ENCODE measurements at places on chromosomes 5 and 9.

GRCh38 chr5:64727150-64727549, 36.8 kb downstream of the SHISAL2B start:
- DNase-seq, result no peak

DNA sequence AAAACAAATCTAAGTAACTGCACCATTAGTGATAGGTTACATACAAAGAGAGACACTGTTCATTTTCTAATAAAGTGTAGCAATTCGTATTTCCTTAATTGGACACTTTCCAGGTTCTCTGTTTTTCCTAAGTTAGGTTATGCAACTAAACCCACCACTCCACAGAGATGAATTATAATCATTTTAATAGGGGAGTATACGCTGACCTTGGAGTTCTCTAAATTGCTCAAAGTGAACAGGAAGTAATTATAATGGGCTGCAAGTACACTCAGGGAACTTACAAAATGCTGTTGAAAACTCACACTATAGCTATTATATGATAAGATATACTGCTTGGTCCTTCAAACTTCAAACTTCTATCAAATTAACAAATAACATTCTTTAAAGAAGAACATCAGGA, 18.2 kb upstream of the ADCY2 start:
- no peak for DNase-seq

DNA sequence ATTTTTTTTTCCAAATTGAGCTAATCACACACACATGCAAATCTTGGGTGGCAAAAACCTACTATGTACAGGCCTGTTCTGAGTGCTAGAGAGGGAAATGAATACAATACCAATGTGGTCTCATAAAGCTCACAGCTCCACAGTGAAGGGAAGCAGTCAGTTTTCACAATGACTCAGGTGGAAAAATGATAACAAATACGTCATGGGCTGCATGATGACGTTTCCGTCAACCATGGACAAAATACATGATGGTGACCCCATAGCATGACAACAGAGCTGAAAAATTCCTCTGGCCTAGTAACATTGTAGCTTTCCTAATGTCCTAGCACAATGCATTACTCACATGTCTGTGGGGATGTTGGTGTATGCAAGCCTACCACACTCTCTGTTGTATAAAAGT, 252.5 kb downstream of the TRIM32 start:
- DNase-seq, result no peak

DNA sequence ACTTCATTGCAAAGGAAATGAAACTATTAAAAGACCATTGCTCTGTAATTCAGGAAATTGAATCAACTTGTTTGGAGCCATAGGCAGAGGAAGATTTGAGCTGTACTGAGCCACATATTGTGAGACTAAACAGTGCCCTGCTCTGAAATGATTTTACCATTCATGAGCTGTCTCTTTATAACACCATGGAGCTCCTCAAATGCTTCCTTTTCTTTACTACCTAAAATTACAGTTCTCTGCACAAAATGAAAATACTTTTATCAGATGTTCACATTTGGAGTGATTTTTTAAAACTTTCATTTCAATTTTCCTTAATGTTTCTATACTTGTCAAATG, 97.9 kb downstream of the NLN start:
- DNase-seq, result no peak

DNA sequence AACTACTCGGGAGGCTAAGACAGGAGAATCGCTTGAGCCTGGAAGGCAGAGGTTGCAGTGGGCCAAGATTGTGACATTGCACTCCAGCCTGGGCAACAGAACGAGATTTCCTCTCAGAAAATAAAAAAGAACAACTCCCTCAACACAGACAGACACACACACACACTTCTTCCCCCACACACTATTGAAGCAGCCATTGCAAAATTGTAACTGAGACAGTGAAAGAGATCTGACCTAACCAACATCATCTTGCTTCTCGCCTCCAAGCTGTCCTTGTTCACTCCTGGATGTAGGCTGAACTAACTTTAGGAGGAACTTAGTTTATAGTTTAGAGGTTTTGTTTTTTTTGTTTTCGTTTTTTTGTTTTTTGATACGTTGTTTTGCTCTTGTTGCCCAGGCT, 13.0 kb upstream of the PLIN2 start:
- no peak for DNase-seq

GRCh38 chr9:98317134-98317857, 61.8 kb upstream of the TBC1D2 start:
- no peak for DNase-seq

- DNase-seq, result no peak
Measured at GRCh38 chr5:96940586-96940985, 4.7 kb downstream of the LNPEP start.

DNA sequence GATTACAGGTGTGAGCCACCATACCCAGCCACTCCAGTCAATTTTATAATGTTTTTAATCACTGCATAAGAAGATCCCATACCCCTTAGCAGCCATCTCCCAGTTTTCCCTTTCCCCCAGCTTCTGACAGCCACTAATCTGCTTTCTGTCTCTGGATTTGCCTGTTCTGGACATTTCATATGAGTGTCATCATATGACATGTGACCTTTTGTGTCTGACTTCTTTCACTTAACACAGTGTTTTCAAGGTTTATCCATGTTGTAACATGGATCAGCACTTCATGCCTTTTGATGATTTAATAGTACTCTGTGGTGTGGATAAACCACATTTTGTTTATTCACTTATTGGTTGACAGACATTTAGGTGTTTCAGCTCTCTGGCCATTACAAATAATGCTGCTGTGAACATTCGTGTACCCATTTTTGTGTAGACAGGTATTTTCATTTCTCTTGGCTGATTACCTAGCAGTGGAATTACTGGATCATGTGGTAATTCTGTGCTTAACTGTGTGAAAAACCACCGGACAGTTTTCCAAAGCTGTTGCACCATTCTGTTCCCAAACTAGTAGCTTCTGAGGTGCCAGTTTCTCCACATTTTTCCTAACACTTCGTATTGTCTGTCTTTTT, 8.6 kb downstream of the SUSD3 start:
- no peak for DNase-seq

GRCh38 chr9:130660683-130661450, 3.5 kb upstream of the PRDM12 start:
- DNase-seq, result no peak

- DNase-seq, result no peak
Measured at GRCh38 chr5:35822511-35822910, 34.2 kb upstream of the IL7R start.

- no peak for DNase-seq
Measured at GRCh38 chr5:9288234-9288633, 257.6 kb downstream of the SEMA5A start.

DNA sequence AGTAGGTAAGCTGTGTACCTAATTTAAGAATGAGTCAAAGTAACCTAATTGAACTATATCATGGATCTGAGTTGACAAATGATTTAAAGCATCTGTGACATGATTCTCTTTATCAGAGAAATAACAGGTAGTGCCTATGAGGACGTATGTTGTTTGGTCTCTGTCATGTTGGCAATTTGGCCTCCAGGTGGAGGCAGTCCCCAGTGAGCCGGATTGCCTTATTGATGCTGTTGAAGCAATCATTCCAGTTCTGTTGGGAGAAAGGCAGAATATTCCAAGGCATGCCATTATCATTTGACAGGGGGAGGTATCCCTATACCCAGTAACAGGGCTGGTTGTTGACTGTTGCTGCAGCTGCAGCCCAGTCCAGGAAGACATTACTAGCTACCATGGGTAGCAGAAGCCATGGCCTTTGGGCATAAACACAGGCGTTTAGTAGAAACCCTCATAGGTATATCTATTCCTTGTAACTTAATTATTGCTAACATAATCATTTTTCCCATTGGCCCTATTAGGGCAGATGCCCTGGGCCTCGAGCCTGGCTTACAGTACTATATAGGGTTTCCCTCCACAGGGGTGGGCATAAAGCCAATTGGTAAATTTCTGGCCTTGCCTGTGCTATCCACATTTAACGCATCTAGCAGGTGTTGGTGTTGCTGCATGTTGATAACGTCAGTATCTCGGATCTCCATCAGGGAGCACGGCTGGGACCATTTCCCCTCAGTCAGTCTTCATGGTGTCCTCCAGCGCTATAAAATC, 12.2 kb upstream of the SLC22A4 start:
- no peak for DNase-seq

- no peak for DNase-seq
Measured at GRCh38 chr9:101562966-101563365, 29.3 kb downstream of the RNF20 start.

- peak; percentile 70 for DNase-seq
Measured at GRCh38 chr9:125513668-125514413, 193.2 kb downstream of the MAPKAP1 start.

DNA sequence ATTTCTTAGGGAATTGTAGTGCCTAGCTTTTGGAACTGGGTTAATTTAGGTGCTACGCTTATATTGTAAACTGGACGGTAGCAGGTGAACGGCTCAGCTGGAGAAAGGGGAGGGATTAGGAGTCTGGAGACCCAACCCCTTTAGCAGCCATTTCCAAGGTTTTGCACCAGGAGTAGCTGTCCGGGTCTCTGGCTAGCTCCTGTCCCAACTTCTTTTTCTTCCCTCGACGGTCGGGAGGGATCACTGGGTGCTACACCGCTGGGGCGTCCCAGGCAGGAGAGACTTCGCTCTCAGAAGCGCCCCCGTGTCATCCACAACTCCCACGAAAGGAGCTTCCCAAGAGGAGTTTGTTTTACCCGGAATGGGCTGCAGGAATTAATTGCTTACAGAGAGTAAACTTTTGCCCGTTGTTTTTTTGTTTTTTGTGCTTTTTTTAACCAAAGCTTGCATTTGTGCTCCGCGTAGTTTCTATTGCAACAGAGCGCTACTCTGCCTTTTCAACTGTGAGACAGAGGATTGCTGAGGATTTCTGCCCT, 1640.9 kb upstream of the C9orf72 start:
- no peak for DNase-seq

GRCh38 chr9:84808416-84808815, 138.9 kb downstream of the NTRK2 start:
- no peak for DNase-seq

GRCh38 chr5:121630402-121630801, 221.3 kb upstream of the FTMT start:
- no peak for DNase-seq

- no peak for DNase-seq
Measured at GRCh38 chr9:80932947-80933780, 756.2 kb downstream of the TLE1 start.

GRCh38 chr5:30413540-30413939, 779.9 kb upstream of the CDH6 start:
- no peak for DNase-seq

DNA sequence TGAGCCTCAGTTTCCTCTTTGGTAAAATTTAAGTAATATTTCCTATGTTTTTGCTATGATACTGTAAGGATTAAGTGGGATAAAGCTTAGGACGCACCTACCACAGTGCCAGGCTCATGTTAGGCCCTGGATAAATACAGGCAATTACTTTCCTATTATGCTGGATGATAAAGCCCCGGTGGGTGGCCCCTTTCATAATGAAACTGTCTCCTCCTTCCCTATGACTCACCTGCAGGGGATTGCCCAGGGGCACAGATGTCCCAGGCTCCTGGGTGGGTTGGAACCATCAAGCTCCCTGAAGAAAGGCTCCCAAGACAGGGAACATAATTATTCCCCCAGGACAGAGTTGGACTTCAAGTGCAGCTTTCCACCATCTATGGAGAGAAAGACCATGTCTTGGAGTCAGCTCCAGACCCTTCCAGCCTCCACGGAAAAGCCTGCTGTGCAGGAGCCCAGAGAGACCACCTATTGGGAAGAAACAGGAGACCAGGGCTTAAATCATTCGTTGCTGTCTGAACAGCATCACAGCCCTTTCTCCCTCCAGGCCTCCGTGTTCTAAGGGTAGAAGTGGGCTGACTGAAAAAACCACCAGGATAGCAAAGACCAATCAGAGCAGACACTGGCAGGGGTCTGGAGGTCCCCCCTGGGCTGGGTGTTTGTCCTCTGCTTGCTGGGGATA, 43.2 kb upstream of the FOXE1 start:
- DNase-seq, result no peak

DNA sequence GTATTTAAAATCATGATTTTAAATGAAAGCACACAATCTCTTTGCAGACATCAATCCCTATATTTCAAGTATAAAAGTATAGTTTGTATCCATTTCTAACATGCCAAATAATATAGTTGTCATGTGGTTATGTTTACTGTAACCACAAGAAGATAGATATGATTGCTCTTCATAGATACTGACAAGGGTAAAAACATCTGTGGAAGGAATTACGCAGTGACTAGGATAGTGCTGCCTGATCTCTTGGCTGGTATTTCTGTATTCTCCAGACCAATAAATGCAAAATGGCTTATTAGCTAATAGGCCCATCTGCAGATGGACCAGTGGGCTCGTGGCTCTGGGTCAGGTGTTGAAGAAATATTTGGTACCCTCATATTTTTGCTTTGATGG, 34.9 kb upstream of the FBN2 start:
- no peak for DNase-seq

- DNase-seq, result no peak
Measured at GRCh38 chr5:135398160-135398854, 724 bp downstream of the MACROH2A1 start.
